Suprapubic skin (tissue), 4 donors: ENCODE measurements at places on chromosomes 3 and 15. TPM values are rescaled to one million over a fixed set of nuclear protein-coding genes. Genes with fewer than 3 reads are reported as not detected.

DNA sequence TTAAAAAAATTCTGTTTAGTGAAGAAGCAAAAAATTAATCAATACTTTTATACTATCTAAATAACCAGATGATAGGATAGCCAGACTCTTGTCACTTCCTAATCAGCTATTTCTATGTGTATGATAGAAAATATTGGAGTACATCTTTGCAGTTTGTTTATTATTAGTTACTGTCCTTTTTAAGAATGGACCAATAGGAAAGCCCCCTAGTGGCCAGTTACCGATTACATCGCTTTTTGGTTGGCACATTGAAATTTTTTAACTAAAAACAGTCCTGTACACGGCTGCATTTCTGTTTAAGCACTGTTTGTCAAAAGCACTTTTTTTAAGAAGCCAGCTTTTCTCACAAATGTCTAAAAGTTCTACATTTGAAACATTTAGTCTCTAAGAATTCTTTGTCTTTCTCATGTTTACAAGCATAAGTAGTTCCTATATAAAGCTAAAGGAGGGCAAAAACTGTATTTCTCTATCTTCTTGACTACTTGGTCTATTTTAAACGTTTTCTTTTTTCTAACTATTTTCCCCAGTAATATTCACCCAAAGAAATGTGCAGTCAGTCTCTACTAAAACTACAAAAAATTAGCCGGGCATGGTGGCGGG is 253.2 kb upstream of the LRTM1 start:
- DNase-seq, result no peak

DNA sequence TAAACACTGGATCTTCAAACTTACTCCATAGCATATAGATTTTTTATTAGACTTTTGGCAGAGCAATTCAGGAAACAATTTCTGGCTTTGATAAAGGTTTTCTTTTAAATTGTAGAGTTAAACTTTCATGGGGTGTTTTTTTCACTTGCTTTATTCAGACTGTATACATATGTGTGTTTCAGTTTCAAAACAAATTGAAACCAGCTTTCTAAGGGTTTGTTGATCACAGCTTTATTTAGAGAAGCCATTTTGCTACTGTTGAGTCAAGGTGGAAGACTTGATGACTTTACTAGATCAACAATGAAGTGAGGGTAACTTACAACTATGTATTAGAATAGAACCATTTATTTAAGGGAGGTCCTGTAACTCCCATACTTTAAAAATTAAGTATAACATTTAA is 6.2 kb downstream of the UBE2E1 start:
- DNase-seq, result no peak

DNA sequence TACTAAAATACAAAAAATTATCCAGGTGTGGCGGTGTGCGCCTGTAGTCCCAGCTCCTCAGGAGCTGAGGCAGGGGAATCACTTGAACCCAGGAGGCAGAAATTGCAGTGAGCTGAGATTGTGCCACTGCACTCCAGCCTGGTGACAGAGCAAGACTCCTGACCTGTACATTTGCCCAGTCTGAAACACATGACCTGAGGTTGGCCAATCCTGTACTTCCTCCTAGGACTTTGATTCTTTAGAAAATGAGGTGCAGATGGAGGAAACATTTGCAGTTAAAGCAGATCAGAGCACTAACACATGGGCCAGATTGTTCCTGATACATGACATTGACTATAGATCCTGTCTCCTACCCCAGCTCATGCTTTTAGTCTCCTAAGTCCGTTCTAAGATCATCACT is 28.9 kb upstream of the LPP start:
- DNase-seq, result no peak

- no peak for DNase-seq
These were observed 140.4 kb downstream of the SLC9A9 start for GRCh38 chr3:143707848-143708247.

- DNase-seq, result no peak
These were observed 9.4 kb downstream of the TMEM41A start for GRCh38 chr3:185489462-185489861.

- DNase-seq, result no peak
These were observed 40.3 kb downstream of the CHL1 start for GRCh38 chr3:236881-237280.

GRCh38 chr3:25469558-25469957 is 41.5 kb downstream of the RARB start:
- DNase-seq, result no peak

COL7A1 gene
- total RNA-seq, result 596 TPM

KBTBD8 gene
- 1.1 TPM for total RNA-seq
